ENCODE measurements at places on chromosomes 11 and 22.

DNA sequence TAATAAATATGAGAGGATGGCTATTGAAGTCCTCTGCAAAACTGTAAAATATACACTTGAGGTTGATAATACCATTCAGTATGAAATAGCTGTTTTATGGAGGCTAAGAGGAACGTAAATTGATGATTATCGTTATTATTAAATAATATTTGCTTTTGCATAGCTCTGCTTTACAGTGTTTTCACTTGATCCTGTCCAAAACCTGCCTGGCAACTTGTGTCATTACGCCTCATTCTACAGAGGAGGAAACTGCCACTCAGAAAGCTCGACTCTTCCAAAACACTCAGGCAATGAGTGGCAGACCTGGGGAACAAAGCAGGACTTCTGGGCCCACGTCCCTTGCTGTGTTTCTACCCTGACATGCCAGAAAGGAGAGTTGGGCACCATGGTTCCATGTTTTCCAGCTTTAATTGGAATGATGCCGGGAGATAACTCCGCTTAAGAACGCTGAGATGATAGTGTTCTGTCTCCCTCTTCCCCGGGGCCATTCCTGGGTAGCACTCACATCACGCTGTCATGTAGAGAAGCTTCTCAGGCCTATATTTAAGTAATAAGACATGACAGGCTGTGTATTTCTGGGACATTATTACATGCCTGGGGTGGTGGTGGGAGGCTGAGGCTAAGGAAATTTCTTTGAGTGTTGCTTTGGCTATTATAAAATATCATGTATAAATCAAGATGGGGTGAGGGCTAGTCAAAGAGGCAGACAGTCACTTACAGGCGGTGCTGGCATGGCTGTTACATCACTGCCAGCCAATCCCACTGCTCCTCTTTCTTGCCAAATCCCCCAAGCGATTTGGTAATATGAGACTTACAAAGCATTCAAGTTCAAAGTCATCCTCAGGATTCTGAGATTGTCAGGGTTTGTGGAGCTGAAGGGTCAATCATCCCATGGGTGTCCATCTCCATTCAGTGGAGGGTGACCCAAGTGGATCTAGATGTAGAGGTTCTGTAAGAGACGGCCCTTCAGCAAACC lies 501.7 kb downstream of the INSC start:
- no peak for DNase-seq

- DNase-seq = no peak
These were observed 132.5 kb downstream of the FBXO7 start for GRCh38 chr22:32607086-32607485.

- no peak for DNase-seq
These were observed 52.9 kb downstream of the PANX1 start for GRCh38 chr11:94181526-94181925.

DNA sequence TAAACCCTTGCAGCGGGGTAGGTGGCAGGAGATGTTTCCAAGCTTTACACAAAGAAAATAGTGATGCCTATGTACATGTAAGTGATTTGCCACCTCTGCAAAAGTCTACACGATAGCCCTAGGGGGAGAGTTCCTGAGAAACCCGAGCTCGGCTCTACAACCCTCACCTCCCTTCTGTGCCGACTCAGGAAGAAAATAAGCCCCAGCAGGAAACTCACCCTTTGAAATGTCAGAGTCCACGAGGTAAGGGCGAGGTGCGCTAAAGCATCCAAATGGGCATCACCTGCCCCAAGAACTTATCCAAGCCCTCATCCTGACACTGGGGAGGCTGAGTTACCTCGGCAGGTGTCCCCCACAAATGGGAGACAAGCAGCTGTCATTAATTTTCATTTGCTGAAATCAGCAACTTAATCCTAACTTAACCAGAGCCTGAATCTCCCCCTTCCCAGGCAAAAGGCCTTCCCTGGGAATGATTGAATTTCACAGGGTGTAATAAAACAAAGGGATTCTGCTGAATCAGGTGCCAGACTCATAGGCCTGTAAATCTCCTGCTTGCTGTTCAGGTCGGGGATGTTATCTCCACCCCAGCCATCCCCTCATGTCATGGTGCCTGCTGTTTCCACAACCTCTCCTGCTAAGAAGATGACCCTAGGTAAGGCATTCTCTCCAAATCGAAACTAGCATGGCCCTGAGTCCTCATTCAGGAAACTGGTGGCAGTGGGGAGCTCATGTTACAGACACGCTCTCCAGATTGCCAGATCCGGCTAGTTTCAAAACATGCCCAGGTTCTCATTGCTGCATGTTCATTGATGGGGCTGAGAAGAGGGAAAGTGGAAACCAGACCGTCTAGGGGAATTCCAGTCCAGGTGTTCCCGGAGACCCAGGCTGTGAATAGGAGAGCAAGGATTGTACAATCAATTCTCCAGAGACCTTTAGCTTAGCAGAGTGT lies 105.3 kb upstream of the KIRREL3 start:
- peak; percentile 44 for DNase-seq

DNA sequence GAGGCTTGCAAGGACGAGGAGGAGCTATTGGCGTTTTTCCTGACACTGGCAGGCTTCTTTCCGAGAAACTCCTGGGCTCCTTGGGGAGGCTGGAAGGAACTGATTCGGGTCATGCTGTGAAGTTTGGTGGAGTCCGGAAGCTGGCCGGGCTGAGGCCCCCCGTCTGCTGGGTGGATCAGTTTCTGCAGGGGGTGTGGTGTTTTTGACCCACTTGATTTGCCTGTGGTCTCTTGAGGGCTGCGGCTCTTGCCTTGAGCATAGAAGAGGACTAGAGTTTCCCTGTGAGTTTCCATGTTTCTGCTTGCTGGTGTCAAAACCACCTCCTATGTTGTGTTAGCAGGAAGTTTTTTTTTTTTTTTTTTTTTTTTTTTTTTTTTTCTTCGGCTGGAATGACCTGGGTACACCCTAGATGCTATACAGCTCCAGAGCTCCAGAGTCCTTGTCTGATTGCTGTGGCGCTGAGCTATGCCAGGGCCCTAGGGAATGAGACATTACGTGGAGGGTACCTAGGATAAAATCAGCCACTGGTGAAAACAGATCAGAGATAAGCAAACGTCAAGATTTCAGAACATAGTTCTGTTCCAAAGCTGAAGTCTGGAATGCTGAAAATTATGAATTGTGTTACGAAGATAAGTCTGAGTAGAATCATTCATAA lies 728 bp downstream of the TBC1D22A start:
- DNase-seq = no peak

DNA sequence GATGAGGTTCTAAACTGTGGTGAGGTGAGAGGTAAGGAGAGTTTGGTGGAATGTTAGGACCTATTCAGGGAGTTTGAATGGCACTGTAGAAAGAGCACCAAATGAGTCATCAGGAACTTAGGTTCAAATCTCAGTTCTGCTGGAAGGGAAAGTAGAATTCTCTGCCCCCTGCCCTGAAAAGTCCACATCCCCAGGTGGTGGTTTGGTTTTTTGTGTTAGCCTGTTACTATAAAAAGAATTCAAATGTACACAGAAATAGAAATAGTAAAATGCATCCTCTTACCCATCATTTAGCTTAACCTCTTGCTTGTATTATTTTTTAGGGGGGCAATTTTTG lies 20.2 kb downstream of the PPFIBP2 start:
- DNase-seq = no peak

GRCh38 chr11:57555393-57555792 lies 12.1 kb downstream of the UBE2L6 start:
- DNase-seq = no peak

GRCh38 chr11:7072401-7073028 lies 16.3 kb upstream of the RBMXL2 start:
- no peak for DNase-seq

DNA sequence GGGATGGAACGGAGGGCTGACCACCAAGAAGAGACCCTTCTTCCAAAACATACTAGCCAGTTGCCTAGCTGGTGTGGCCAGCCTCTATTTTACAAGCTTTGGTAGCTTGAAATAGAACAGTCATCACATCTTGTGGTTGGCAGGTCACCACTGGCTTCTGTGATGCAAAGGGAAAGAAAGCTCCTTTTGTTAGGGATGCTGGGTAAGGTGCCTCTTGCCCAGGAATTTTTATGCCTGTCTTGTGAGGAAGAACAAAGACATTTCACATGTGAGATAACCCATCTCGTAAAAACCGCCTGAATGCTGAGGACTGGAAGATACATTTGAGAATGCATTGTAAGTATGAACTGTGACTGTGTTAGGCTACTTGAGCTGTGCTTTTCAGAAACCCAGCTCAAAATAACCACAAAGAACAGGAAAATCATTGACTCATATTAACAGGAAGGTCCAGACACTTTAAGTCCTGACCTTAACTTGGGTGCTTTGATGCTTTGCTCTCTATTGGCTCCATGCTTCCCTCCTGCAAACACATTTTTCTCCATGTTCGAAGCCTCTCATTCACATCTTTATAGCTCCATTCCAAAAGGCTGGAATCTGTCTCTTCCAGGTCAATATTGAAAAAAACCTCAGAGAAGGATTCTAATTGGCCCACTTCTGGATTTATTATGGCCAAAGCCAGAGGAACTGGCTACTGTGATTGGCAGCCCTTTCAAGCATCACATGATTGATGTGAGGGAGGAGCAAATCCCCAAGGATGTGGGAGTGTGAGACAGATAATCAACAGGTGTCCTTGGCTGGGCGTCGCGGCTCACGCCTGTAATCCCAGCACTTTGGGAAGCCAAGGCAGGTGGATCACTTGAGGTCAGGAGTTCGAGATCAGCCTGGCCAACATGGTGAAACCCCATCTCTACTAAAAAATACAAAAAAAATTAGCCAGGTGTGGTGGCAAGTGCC lies 53.9 kb downstream of the MICAL2 start:
- no peak for DNase-seq

DNA sequence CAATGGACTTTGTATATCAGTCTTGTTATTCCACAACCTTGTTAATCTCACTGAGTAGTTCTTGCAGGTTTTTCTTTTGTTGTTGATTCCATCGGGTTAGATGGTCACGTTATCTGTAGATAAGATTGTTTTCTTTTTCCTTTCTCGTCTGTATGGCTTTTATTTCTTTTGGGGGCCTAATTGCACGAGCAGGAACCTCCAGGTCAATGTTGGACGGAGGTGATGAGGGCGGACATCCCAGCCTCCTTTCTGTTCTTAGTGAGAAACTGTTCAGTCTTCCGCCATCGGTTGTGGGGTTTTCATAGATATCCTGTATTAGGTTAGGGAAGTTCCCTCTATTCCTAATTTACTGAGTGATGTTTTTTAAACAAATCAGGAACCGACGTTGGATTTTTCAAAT lies 4.8 kb upstream of the PRR33 start:
- no peak for DNase-seq

- no peak for DNase-seq
These were observed 49.4 kb downstream of the MAML2 start for GRCh38 chr11:96293598-96294021.

- no peak for DNase-seq
These were observed 37.1 kb upstream of the EHF start for GRCh38 chr11:34583818-34584217.

DNA sequence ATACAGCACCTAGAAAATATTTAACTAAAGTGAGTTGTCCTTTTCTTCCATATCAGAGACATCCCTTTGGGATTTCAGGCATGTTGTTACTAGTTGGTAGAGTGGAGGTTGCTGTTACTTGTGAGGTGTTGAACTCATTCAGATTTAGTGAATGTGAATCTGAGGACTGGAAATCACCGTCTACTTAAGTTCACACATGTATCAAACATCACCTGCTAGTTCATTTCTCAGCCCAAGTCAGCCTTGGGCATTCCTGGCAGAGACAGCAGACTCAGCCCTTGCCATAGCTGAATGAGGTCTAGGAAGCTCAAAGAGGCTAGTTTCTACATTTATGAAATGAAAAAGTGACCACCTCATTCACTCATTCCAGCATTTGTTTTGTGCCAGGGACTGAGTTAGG lies 9.7 kb downstream of the KDELR3 start:
- no peak for DNase-seq

GRCh38 chr11:19889531-19889930 lies 176.9 kb downstream of the NAV2 start:
- DNase-seq = no peak

- peak; percentile 11 for DNase-seq
These were observed 9.4 kb upstream of the CALCA start for GRCh38 chr11:14981507-14981906.

- DNase-seq = no peak
These were observed 9.8 kb upstream of the CECR2 start for GRCh38 chr22:17359501-17359900.

GRCh38 chr11:125371431-125371935 lies 124.6 kb downstream of the FEZ1 start:
- DNase-seq = no peak

DNA sequence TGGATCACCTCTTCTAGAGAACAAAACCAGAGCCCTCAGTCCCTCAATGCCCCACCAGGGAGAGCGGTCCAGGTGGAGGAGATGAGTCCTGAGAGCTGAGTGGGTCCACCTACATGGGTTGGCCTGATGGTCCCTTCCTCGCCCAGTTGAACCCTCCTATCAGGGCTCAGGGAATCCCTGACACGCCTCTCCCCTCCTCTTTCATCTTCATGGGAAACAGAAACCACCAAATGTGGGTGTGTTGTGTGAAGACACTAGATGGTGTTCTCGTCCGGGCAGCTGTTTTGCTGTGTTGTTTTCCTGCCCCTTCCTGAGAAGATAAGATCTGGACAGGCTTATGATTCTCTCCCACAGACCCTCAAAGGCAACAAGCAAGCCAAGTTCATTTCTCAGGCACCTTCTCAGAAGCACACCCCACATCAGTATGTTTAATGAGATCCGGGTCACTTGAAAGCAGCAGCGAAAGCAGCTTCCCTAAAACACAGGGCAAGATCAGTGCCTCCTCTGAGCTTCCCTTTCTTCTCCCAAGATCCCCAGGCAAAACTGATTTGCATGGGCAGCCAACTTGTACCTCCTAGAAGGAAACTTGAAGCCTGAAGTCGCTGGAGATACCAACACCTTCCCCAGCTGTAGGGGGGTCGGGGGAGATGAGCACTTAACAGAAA lies 35.3 kb upstream of the POU2AF1 start:
- no peak for DNase-seq

DNA sequence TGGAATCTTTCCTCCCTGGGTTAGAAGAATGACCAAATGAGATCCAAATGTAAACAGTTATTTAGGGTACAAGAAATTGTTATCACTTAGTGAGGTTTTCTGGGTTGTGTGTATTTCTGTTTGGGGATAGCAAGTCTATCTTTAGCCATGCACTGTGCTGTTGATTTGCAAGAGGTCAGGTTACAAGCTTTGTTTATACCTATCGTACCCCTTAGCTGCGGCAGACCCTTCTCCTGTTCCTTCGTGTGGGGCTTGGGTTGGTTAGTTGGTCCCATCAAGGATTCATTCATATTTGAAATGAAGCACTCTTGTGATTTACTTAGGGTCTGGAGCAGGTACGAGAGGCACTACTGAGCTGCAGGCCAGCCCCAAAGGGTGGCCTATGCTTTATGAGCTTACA lies 72.6 kb downstream of the USP35 start:
- DNase-seq = no peak

- no peak for DNase-seq
These were observed 42.4 kb upstream of the API5 start for GRCh38 chr11:43269254-43269918.

- no peak for DNase-seq
These were observed 14.0 kb downstream of the HSPA8 start for GRCh38 chr11:123047947-123048293.
